Naive B cell (primary cell): ENCODE measurements at places on chromosomes 7 and 10.

DNA sequence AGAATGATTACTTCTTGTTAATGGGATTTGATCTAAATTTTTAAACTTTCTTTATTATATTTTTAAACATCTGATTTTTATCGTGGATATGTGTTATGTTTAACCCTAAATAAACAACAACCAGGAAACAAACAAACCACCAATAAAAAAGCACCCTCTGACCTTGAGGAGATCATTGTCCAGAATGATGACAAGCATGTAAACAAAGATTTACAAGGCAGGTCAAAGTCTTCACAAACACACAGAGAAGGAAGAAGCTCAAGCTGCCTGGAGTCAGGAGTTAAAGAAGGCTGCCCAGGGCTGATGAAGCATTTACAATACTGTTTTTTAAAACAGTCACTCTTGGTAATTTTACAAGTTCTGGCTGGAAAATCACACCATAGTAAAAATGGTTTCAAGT lies 31.0 kb upstream of the EGFR start:
- DNase-seq: no peak

DNA sequence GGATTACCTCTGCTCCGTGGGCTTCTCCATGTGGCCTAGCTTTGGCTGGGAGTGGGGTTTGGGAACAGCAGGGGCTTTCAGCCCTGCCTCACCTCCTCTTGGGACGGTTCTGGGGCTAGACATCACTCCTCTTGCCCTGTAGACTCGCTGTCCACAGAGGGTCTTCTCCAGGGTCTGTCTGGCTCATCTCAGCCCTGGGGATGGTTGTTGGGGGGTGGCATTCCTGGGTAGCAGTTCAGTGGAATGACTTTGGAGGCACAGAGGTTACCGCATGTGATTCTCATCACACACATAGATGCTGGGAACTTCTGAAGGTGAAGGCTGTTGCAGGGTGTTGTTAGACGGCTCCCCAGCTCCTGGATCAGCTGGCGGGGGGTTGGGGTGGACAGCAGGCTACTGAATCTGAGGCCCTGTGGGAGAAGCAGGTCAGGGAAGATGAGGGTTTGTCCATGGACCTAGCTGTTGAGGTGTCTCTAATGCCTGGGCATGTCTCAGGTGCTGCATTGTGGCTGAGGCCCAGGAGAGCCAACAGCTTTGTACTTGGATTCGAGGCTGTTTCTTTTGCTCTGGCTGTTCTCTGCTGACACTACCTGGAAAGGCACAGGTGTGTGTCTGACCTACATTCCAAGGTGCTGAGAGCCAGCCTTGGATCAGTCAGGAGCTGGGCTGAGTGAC lies 23.8 kb downstream of the RAMP3 start:
- DNase-seq: no peak

DNA sequence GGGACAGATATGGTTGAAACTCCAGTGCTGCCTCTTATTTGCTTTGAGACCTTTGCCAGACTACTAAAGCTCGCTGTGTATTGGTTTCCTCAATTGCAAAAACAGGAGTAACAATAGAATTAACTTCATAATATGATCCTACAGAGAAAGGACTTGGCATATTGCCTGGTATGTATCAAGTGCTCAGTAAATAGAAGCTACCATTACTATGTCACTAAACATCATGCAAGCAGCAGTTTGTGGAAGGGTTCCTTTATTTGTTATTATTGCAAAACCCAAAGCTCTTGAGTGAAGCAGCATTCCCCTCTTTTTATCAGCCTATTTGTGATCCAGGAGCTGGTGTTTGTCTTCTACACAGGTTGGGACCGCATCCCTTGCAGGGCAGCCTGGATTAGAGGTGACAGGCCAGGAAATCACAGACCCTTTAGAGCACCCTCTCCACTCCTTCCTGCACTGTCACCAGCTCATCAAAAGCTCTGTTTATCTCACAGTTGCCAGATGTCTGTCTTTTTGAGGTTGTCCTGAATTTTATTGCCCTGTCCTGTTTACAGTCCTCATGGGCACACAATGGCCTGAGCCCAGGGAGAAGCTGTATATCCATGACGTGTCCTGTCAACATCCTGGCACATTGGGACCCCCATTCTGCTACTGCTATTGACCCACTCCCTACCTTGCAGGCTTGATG lies 121.5 kb downstream of the SNX10 start:
- DNase-seq: no peak

- peak; percentile 67 for DNase-seq
Observed at GRCh38 chr7:50329775-50330174, 25.3 kb downstream of the IKZF1 start.

GRCh38 chr7:44390701-44391100 lies 65.3 kb upstream of the CAMK2B start:
- no peak for DNase-seq

DNA sequence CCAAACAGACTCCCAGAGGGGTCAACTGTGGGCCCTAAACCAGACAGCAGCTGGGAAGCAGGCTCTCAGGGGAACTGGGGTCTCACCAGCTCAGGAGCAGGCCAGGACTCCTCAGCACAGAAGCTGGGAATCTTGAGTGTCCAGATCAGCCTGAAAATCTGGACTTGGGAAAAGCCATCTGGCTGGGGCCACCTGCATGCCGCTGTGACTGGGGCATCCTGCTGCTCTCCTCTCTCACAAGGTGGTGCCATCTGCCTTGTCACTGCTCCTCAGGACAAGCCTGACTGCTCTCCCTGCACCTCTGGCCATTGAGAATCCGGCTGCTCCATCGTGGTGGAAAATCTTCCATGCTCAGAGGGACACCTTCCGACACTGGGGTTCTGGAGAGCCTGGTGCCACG lies 141.4 kb downstream of the PLPP4 start:
- no peak for DNase-seq

DNA sequence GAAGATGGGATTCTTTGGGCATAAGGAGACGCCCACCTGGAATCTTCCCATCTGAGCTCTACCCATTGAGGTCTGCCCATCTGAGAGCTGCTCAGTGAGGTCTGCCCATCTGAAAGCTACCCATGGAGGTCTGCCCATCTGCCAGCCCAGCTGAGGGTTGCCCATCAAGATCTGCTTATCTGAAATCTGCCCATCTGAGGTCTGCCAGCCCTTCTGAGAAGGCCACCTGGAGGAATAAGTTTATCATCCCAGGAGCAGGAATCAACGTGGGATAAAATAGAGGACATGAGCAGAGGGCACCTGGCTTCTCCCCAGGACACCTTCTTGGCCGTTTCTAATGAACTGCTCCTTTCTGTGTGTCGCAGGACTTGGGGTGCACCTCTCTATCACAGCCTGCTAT lies 35.3 kb upstream of the PDZD8 start:
- no peak for DNase-seq

- no peak for DNase-seq
Observed at GRCh38 chr7:129634361-129635034, 23.0 kb downstream of the NRF1 start.

DNA sequence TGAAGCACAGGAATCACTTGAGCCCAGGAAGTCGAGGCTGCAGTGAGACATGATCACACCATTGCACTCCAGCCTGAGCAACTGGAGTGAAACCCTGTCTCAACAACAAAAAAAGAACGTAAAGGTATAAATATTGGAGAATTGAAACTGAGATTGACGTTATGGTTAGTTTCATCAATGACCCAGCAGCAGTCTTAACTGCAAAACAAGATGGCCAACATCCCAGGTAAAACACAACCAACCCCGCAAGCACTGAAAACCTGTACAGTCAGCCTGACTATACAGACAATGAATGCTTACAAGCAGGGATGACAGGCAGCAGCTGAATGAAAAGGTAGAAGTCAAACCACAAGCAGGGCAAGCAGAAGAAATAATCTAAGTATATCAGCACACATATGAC lies 34.7 kb downstream of the WAPL start:
- DNase-seq: no peak

- DNase-seq: no peak
Observed at GRCh38 chr10:15348579-15348978, 22.5 kb downstream of the FAM171A1 start.

DNA sequence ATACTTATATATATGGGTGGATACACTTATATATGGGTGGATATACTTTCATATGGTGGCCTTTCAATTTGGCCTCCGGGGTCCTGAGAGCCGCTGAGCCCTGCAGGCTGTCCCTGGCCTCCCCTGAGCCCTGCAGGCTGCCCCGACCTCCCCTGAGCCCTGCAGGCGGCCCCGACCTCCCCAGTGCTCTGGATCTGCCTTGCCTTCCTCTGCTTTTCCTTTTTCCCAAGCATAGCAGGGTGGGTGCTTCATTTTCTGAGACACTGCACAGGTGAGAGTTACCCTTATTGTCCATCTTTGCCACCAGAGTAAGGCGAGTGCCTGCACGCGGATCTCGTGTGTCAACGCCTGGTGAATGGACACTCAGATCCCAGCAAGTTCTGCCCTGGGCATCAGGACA lies 106.6 kb downstream of the VIPR2 start:
- no peak for DNase-seq

GRCh38 chr7:150898475-150899011 lies 46.2 kb downstream of the AOC1 start:
- peak; percentile 57 for DNase-seq

DNA sequence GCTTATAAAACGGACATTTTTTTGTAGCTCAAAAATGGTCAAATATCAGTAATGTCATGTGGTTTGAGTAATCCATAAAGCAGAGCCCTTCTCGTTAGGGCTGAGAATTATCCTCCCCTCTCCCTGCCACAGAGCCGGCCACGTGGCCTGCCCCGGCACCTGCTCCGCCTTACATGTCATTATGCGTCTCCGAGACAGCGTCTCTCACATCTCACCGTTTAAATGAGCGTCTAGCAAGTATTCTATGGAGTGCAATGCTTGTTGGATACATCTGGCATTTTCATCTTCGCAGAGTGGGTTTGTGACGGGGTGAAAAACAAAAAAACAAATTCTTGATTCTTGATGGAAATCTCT lies 86.1 kb downstream of the CUX1 start:
- no peak for DNase-seq

GRCh38 chr10:83959328-83959727 lies 180.0 kb upstream of the GHITM start:
- DNase-seq: no peak

DNA sequence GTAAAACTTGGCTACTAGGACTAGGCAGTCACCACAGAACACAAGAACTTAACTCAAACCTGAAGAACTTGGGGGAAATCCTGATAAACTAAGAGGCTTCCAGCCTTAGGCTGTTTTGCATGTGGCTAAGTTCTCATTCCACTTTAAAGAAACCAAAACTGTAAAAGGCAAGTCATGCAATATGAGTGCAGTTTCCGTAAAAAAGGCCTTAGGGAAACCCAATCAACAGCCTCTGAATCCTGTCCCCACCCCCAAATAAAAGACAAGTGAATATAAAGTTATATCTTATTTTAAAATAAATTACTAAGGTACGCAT lies 95.1 kb downstream of the USP6NL start:
- no peak for DNase-seq

- DNase-seq: no peak
Observed at GRCh38 chr10:15841696-15842095, 18.6 kb downstream of the MINDY3 start.

GRCh38 chr7:4711634-4712033 lies 29.5 kb downstream of the FOXK1 start:
- DNase-seq: no peak

DNA sequence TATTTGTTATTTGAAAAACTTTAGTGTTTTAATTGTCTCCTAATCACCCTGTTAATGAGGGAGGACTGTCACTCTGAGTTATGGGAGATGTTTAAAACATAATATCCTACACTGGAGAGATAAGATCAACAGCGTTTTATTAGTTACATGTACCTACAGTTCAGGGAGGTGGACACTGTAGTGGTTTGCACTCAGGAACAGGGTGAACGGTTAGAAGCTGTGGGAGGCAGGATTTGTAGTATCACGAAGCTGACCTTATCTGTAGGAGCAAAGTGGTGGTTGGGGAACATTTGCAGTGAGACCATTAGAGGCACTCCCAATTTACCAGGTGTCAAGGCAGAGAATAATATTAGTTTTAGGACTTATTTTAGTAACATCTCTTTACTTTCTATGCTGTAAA lies 193.3 kb upstream of the KCND2 start:
- no peak for DNase-seq

DNA sequence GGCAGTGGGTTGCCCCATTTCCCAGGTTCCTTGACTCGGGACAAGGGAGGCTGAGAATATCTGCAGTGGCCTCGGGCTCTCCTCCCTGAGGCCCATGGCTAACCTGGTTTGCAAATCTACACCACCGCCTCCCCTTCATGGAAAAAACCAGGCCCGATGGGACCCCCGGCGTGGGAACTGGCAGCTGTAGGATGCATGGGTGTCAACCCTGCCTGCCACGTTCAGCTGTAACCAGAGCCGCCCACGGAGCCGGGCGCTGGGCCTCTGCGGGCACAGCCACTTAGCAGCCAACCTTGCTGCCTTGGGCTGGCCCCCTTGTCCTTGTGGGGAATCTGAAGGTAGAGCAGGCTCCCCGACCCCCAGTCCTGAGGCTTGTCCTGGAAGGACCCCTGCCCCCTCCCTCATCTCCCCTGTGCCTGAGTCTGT lies 1.6 kb downstream of the PWWP2B start:
- no peak for DNase-seq

DNA sequence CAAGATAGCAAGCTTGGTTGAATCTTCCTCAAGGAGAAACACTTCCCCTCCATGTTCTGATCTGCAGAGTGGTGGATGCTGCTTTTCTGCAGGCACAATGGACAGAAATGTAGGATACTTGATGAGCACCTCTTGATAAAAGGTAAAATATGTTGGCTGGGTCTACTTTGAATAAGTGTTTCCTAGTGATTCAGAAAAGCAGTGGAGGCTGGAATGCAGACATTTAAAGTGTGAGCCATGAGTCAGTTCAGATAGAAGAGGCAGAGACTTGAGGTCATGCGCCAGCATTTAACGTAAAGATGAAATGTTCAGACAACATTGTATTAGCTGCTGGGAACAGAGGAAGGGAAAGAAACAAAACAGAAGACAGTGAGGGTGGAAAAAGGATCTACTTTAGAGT lies 403.1 kb downstream of the ADRA2A start:
- DNase-seq: no peak

DNA sequence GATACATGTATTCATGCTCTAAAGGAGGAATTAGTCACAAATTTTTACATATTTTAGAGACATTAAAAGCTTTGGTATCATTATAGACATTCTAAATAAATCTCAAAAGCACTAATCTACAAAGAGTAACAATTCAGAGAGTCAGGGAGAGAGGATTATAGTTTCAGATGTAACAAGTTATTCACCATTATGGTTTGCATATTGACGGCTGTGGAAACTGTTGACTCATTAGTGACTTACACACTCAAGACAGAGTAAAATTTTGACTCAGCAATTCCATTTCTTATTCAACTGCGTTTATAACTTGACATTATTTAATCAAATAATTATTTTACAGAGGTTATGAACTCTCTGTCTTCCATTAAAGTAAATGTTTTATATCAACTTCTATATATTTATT lies 95.4 kb upstream of the SEMA3C start:
- DNase-seq: no peak

- DNase-seq: no peak
Observed at GRCh38 chr10:131143425-131144165, 167.9 kb downstream of the TCERG1L start.

DNA sequence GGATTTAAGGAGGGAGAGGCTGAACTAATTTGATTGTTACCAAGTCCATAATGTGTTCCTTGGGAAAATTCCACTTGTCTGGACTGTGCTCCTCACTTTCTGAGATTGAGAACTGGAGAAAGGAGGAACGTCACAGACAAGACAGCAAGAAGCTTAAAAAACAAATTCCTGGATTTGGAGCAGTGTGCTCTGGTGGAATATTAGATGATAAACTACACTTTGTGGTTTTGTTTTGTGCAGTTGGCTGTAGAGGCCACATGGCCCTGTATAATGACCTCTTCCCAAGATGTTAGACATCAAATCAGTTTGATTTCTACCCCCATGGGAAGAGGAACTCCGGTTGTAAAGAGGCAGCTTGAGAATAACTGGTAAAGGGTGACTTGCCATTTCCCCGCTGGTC lies 421.3 kb upstream of the GALNT17 start:
- no peak for DNase-seq
